ENCODE measurements at places on chromosomes 16 and 17.

DNA sequence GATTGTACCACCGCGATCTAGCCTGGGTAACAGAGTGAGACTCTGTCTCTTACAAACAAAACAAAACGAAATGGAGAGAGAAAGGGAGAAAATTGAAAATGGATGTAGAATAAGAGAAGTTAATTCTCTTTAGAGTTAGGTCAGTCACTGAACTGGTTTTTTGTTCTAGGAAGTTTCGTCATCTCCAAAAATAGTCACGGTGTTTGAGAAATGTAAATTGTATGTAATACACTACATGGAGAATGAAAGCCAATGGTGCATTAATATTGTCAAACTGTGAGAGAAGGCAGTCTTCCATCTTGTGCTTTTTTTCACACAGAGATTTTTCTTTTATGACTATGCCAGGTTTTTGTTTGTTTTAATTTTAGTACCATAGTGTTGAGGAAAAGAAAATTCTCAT is 145.9 kb downstream of the BCAS3 start:
- DNase-seq = no peak

DNA sequence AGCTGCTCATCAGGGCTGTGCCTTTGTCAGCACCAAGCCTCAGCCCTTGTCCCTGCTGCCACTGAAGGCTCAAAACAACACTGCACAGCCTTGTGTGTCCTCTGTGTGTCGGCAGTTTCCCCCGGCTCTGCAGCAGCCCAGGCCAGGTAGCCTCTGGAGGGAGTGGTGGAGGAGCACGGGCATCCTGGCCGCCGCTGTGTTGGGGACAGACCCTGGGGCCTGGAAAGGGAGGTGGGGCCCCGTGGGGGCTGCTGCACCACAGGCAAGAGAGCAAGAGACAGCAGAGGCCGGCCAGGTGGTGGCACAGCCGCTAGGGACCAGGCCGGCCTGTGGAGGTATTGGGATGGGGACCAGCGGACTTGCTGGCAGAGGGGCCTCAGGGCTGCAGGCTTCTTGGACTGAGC is 96.9 kb upstream of the ZNF750 start:
- no peak for DNase-seq

GRCh38 chr17:3982113-3982512 is 17.9 kb upstream of the ATP2A3 start:
- DNase-seq = no peak

- no peak for DNase-seq
Measured at GRCh38 chr16:82042846-82043245, 7.8 kb downstream of the HSD17B2 start.

DNA sequence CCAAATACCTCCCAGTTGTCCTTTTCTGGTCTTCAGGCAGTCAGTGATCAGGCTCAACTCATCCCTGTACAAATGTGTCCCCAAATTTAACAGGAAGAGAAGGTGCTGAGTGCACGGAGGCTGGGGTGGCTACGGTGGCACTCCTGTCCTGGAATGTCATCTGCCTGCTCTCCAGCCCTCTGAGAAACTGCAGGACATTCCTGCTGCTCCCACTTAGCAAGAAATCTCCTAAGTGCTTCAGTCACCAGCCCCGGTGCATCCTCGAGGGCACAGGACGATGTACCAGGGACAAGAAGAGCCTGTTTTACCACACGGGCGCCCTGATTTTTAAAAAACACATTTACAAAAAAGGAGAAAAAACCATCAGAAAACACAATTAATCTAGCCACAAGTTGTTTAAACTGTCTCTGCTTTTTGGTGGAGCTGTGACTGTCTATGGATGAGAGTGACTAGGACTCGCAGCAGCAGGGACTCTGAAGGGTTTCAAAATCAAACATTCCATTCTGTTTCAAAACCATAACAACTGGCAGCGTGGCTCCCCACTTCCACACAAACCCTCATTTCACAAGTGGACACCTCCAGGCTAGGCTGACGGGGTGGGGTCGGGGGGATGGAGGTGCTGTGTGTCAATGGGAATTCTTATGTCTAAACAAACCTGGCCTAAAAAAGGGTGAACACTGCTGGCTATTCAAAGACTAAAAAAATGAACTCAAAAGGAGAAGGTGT is 65.3 kb upstream of the CNEP1R1 start:
- DNase-seq = no peak

- DNase-seq = no peak
Measured at GRCh38 chr16:79648826-79649225, 48.3 kb upstream of the MAF start.

GRCh38 chr17:73352261-73352660 is 40.5 kb upstream of the CDC42EP4 start:
- DNase-seq = no peak

- DNase-seq = no peak
Measured at GRCh38 chr16:85046931-85047866, 19.6 kb downstream of the KIAA0513 start.

GRCh38 chr16:49693445-49693844 is 162.5 kb downstream of the ZNF423 start:
- no peak for DNase-seq

DNA sequence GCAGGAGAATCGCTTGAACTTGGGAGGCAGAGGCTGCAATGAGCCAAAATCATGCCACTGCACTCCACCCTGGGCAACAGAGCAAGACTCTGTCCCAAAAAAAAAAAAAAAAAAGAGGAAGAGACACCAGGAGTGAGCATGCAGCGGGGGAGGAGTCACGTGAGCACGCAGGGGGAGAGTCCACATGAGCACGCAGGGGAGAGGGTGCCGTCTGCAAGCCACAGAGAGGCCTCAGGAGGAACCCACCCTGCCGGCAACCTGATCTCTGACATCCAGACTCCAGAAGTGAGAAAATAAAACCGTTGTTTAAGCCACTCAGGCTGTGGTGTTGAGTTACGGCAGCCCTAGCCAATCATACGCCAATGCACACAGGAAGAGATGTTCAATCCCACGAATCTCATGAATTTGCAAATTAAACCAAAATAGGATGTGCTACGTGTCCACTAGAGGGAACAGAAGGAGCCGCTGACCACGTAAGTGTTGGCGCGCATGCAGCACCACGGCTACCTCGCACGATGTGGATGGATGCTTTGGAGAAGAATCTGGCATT is 42.2 kb downstream of the CCDC57 start:
- DNase-seq = no peak

DNA sequence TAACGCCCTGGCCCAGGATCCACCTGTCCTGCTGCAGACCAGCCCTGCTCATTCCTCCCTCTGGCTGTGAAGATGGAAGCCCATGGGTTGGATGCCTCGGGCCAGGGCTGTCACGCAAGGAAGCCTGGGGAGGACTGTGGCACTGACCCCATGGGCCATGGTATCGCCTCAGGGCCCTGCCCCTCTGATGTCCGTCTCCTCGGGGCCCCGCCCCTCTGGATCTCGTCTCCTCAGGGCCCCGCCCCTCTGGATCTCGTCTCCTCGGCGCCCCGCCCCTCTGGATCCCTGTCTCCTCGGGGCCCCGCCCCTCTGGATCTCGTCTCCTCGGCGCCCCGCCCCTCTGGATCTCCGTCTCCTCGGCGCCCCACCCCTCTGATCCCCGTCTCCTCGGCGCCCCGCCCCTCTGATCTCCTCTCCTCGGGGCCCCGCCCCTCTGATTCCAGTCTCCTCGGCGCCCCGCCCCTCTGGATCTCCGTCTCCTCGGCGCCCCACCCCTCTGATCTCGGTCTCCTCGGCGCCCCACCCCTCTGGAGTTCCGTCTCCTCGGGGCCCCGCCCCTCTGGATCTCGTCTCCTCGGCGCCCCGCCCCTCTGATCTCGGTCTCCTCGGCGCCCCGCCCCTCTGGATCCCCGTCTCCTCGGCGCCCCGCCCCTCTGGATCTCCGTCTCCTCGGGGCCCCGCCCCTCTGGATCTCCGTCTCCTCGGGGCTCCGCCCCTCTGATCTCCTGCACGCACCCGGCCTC is 24.0 kb downstream of the METRNL start:
- DNase-seq = no peak
